ENCODE measurements at places on chromosomes 2 and 18.

DNA sequence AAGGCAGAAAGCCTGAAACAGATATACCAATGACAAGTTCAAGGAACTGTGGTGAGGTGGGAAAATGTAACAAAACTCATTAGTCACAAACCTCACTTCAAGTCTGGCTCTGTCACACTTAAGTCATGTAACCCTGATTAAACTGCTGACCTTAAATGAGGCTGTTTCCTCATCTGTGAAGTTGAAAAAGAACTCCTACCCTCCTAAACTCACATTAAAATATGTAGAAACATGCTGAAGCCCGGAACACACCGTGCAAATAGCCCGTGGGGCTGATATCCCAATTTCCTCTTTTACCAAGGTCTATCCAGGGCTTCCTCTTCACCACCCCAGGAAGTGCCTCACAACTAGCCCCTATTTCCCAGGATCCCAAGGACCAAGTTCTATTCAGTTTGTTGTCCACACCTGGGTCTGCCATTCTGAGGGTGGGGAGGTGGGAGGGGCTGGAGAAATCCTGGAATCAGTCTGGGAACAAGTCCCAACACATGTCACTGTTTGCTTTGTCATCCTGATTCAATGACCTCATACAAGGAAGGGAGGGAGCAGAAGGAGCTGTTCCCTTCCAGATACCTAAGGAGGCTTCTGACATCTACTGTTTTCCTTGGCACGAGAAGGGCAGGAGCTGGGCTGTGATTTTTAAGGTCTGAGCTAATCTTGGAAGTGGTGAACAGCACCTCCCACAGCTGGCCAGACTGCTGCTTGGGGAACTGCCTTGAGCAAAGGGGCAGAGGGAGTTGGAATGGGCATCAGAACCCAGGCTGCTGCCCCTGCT, 42.3 kb downstream of the SLC4A1AP start:
- DNase-seq, result no peak

DNA sequence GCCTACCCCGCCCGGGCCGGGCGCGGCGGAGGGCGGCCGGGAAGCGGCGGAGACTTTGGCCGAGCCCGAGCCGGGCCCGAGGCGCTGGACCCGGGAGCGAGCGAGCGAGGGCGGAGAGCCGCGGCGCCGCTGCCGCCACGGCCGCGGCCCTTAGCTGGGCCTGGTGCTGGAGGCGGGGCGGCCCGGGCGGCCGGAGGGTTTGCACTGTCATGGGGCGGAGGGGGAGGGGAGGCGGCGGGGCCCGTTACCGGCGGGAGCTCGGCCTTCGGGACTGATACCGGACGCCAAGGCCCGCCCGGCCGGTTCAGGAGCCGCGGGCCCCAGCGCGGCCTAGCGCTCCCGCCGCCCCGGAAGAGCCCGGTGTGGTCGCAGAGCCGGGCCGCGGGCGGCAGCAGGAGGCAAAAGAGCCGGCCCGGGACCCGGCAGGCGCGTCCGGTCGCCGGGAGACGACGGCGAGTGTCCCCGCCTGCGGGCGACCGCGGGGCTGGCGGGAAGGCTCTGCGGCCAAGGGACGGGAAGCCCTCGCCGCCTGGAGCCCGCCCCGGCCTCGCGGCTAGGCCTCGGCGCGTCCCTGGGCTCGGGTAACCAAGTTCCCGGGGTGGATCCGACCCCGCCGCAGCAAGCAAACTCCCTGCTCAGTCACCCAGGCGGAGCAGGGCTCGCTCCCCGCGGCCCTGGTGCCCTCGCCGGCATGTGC, 697 bp downstream of the KCMF1 start:
- no peak for DNase-seq

DNA sequence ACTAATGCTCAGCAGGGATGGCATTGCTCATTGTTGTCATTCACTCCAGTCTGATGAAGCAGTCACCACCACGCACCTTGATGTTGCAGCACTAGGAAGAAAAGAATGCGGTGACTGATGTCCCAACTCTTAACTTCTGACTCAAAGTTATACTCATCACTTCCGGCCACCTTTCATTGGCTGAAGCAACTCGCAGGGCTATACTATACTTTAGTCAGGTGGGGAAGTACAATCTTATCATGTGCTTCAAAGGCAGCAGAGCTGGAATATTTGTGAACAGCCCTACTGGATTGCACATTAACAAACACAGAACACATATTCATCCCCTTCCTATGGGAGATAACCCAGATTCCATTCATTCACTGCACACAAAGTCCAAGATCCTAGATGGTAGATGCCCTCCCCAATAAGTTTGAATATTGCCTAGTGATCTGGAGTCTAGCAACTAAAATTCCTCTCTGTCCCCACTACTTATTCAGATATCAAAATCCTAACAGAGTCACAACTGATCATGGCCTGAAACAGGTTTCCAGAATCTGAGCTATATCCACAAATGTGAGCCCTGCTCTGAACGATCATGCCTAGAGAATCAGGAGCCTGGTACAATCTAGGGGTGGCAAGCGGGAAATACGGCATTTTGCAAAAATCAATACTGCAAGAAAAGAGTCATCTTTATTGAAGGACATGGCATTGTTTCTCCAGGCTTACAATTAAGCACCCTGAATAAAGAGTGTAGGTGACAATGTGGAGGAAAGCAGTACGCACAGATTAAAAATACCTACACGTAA, 3.4 kb upstream of the SPATS2L start:
- no peak for DNase-seq

DNA sequence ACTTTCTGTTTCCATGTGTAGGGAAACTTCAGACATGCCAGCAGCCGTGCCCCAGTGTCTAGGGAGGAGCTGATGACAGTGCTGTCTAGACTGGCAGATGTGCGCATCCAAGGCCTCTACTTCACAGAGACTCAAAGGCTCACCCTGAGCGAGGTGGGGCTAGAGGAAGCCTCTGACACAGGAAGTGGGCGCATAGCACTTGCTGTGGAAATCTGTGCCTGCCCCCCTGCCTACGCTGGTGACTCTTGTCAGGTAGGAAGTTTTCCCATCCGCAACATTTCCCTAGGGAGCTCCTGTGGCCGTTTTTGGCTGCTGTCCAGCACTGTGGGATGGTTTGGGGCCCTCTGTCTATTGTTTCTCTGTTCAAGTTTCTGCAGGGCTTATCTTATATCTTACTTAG, 143.1 kb upstream of the TTC39C start:
- DNase-seq, result no peak

DNA sequence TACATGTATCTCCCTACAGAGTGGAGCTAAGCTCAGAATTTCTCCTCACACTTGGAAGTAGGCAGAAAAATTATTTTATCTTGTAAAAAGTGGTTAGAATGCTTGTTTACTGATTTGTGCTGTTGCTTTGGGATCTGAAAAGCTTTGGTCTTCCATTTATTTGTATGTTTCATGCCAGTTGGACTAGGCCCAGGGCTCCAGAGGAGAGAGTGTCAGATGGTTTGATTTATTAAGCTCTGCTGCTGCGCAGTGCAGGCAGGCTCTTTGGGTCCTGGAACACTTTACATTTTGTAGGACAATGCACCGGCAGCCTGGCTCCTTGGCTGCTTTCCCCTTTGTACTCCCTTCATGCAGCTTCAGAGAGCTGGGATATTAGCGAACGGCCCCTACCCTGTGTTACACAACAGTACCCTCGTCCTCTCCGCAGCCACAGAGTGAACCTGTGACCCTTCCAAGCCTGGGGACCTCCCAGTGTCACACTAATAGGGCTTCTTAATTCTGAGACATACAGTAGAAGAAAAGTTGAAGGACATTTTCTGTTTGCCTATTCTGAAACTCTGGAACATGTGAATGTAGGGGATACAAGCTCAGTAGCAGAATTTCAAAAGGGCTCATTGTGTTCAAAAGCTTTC, 56.7 kb upstream of the EML6 start:
- no peak for DNase-seq
